Activated naive CD4-positive, alpha-beta T cell treated with anti-CD3 and anti-CD28 coated beads for 36 hours (primary cell): ENCODE measurements at places on chromosomes 3 and 15. TPM values are rescaled to one million over a fixed set of nuclear protein-coding genes. Genes with fewer than 3 reads are reported as not detected.
A peak's percentile ranks its signal among the peaks of the same experiment; 100 is the strongest.

GRCh38 chr15:69056365-69056764 lies 41.9 kb downstream of the NOX5 start:
- DNase-seq: no peak

- DNase-seq: no peak
Observed at GRCh38 chr3:77190374-77190773, 150.5 kb downstream of the ROBO2 start.

GRCh38 chr3:171481011-171481410 lies 20.8 kb upstream of the TNIK start:
- no peak for DNase-seq

- DNase-seq: no peak
Observed at GRCh38 chr15:83698294-83698693, 44.4 kb downstream of the ADAMTSL3 start.

- DNase-seq: no peak
Observed at GRCh38 chr3:128337305-128337704, 129.4 kb downstream of the DNAJB8 start.

- DNase-seq: no peak
Observed at GRCh38 chr3:141285570-141285969, 53.9 kb downstream of the PXYLP1 start.

DNA sequence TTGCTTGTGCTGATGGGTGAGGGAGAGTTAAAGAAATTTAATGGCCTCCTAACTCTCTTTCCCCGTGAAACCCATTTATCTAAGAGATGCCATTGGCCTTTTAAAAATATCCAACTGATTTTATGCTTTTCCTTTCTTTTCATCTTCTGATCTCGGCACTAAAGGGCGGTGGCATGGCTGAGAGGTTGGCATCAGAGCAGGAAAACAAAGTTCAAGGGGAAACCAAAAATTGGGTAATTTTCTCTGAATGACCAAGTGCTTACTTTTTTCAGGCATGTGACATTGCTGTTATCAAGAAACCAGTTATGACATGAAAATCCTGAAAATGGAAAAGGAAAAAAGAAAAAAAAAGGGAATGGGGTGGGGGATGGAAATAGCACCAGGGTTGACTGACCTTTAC lies 3.2 kb downstream of the CGNL1 start:
- no peak for DNase-seq

- DNase-seq: no peak
Observed at GRCh38 chr3:13013151-13013561, 60.1 kb downstream of the IQSEC1 start.

GRCh38 chr3:190325923-190326322 lies 3.7 kb upstream of the CLDN1 start:
- no peak for DNase-seq

GRCh38 chr3:190552969-190553759 lies 39.3 kb downstream of the IL1RAP start:
- no peak for DNase-seq

DNA sequence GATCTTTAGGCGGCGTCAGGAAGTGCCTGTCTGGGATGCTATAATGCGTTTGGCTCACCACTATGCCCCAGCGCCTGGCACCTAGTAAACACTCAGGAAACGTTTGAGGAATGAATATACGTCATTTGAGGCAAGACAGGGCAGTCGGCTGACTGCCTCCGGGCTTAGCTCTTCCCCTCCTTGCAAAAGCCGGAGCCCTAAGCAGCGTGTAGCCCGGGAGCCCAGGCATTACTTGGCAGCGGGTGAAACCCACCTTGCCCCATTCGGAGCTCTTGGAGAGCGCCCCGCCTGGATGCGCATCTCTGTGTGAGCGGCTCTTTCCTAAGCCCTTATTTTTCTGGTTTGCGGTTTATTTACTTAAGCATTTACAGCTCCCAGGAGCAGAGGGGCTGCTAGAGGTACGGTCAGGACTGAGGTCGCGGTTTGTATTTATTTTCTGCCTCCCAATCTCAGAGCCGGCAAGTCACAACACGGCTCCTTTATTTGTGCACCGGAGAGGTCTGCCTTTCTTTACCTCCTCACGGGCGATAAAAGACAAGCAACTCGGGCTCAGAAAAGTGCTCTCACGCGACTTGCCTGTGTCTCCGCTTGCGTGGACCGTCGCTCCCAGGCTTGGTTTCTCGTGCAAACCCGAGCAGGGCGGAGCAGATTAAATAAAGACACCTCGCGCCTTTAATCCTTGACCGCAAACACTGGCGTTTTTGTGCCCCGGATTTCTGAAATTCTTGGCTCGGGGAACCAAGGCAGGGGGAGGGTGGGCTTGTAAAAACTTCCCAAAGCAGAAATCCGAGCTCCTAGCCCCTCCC lies 737 bp upstream of the ITPR1 start:
- DNase-seq: peak; percentile 54

DNA sequence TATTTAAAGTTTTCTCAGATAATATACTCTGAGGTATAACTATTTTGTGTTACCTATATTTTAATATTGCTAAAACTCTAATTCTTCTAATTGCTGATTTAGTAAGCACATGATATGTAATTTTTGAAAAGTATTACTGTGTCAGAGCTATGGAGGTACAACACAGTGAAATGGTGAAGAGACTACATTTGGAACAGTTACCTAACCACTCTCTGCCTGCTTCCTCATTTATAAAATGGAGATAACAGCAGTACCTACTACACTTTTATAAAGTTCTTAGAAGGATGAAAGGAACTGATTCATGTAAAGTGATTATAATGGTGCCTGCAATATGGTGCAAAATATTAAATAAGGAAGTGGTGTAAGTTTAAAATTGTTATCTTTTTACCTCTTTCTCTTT lies 16.3 kb upstream of the NEK10 start:
- no peak for DNase-seq

GRCh38 chr15:75454471-75455378 lies 3.2 kb upstream of the SIN3A start:
- DNase-seq: peak; percentile 88

DNA sequence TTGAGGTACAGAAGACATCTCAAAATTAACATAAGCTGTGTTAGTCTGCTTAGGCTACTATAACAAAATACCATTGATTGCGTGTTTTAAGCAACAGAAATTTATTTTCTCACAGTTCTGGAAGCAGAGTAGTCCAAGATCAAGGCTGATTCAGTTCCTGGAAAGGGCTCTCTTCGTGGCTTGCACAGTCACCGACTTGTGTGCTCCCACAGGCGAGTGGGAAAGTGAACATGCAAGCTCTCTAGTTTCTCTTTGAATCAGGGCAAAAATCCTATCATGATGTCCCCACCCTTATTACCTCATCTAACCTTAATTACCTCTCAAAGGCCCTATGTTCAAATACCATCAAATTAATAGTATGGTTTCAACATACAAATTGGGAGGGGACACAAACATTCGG lies 505.9 kb downstream of the ZIC1 start:
- DNase-seq: no peak

DNA sequence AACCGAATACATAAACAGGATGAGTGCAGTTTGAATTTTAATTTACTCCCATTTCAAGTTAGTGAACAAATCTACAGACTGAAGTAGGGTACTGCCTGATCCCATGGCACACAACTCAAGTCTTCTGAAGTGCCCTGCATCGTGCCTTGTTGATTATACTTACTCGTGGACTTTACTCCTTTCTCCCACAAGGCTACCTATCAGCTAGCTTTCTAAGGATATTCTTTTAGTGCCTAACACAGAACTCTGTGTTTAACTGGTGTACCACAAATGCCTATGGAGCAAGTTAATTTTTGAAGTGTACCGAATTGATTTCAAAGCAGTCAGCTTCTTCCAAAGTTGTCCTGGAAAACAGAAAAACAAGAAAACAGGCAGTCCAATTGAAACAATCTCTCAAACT lies 119.8 kb downstream of the TNIK start:
- no peak for DNase-seq

DNA sequence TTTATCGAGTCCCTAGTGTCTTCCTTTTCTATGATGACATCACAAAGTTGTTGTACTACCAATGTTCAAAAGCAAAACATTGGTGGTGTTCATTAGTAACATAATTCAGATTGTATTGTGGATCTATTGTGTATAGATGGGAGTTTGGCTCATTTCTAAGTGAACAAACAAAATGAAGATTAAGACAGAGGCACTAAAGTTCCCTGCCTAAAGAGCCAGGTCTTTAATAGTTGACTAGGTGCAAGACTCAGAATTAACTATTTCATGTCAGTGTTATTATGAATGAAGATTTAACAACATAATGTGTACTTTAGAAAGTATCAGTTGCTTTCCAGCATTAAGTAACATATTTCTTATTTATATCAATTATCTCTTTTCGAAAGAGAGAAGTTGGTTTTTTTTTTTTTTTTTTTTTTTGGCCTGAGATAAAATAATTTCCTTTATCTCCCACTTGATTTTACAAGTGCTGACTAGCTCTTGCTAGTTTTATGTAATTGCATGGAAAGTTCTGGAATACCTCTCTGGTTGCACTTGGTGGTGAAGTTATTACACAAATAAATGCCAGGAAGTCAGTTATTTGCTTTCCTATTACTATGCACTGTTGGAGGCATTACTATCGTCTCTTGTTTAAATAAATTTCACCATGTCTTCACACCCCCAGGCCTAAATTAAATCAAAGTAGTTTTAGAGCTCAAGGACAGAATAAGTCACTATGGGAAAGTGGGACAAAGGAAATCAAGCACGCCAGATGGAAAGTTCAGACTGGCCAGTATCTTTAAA lies 48.7 kb downstream of the NAALADL2 start:
- no peak for DNase-seq

GRCh38 chr15:78061963-78062427 lies 15.5 kb downstream of the TBC1D2B start:
- peak; percentile 50 for DNase-seq

DNA sequence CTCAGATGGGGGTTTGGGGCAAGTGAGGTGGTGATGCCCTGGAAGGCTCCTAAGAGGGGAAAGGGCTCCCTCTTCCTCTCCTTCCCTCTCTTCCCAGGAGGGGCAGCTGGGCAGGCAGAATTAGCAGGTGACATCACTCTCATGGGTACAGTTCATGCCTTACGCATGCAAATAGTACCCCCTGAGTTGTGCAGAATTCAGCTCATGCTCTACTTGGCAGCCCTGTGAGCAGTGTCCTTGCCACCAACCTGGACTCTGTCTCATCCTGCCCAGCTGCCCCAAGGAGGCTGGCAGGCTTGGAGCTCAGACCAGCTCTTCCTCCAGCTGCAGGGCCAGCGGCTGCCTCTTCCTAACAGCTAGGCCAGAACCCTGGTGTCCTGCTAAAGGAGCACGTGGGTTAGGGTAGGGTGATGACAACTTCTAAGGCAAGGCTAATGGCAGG lies 3.3 kb downstream of the CHAC1 start:
- DNase-seq: no peak

GRCh38 chr15:58369956-58370355 lies 61.8 kb upstream of the LIPC start:
- no peak for DNase-seq

GRCh38 chr15:59622289-59622688 lies 10.7 kb downstream of the GCNT3 start:
- DNase-seq: peak; percentile 73

DNA sequence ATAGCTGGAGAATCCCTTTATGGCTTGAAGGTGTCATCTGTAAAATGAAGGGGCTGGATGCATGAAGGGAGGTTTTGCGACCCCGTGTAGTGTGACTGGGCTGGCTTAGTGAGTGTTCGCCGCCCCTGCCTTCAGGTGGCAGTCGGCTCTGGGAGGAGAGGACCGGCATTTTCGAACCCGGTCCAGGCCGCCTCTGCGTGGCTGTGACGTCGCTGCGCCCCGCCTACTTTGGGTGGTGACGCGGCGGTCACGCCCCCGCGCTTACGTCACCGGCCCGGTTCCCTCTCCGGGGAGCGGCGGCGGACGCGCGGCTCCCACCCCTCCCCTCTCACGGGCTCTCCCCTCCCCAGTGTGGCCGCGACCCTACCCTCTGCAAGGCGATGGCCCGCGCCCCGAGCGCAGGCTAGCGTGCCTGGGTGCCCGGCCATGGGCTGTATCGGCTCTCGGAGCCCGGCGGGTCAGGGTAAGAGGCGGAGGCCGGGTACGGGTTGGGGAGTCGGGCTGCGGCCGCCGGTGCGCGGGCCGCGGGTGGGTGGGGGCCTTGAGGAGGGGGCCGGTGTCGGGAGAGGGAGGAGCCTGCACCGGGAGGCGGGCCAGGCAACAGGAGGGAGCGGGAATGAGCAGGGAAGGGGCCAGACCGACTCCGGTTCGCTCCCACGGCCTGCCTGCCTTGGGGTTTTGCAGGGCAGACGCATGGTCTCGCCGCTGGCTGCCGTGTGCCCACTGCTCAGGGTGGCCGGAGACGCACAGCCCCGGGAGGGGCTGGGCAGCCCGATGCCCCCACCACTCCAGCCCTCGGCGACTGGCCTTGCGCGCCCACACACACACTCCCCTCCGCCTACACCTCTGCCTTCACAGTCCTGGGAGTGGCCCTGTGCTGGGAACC lies 1.5 kb upstream of the FAM131A start:
- DNase-seq: peak; percentile 85

GRCh38 chr3:195839260-195840010 lies 27.7 kb upstream of the MUC4 start:
- no peak for DNase-seq

GRCh38 chr3:154040283-154040682 lies 80.9 kb upstream of the ARHGEF26 start:
- no peak for DNase-seq

DNA sequence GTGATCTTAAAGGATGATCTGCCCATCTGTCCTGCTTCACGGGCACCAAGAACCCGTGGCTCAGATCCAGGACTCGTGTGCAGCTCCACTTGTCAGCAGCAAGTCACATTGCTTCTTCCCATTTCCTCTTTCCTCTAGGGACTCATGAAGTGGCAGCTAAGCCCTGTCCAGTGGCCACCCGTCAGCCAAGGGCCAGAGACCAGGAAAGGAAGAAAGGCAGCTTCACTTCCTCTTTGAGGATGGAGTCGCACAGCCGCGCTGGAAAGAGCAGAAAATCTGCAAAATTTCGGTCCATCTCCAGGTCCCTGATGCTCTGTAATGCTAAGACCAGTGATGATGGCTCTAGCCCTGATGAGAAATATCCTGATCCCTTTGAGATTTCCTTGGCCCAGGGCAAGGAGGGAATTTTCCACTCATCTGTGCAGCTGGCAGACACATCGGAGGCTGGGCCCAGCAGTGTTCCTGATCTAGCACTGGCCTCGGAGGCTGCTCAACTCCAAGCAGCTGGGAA lies 28.5 kb downstream of the IL16 start:
- DNase-seq: no peak

- no peak for DNase-seq
Observed at GRCh38 chr3:14949126-14949525, 1.7 kb downstream of the NR2C2 start.

DNA sequence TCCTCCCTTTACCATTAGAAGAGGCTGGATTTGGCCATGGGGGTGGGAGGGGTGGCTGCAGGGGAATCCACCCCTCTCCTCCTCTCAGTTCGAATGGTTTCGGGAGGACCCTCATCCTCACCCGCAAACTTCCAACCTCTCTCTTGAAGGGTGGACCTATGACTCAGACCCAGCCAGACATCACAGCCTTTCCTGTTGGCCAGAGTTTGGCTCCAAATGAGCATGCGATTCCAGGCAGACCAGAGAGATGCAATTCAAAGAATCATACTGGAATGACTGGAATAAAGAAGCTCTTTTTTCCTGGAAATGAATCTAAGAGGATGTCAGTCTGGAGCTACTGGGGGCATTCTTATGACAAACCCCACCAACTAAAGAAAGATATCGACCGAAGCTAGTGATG lies 516.7 kb upstream of the MDFIC2 start:
- no peak for DNase-seq

SLC27A2 gene
- 25.2 TPM for total RNA-seq

ZNF592 gene
- 24.3 TPM for total RNA-seq

CMTM8 gene
- 19.1 TPM for total RNA-seq

ISLR gene
- total RNA-seq: not detected

CNTN4 gene
- not detected for total RNA-seq

PLSCR4 gene
- total RNA-seq: not detected

ZNF774 gene
- 0.95 TPM for total RNA-seq

FILIP1L gene
- not detected for total RNA-seq

TMCO5A gene
- total RNA-seq: not detected

OR5H15 gene
- total RNA-seq: not detected

C3orf22 gene
- total RNA-seq: not detected
